ENCODE measurements at places on chromosomes 13 and 19. TPM values are rescaled to one million over a fixed set of nuclear protein-coding genes. Genes with fewer than 3 reads are reported as not detected.

GRCh38 chr19:45976178-45976577 is 2.5 kb upstream of the NOVA2 start:
- H3K4me1 ChIP-seq, result no peaks in the 10 kb centered on the region
- peaks cover 39% of the 10 kb centered on the region for H3K27me3 ChIP-seq
- H3K4me3 ChIP-seq, result no peak overlapping the region
- H3K27ac ChIP-seq, result no peak overlapping the region

- H3K4me1 ChIP-seq, result peaks cover 41% of the 10 kb centered on the region
- H3K27me3 ChIP-seq, result no peaks in the 10 kb centered on the region
- no peak for DNase-seq
- H3K36me3 ChIP-seq, result peaks cover 7% of the 10 kb centered on the region
- H3K4me3 ChIP-seq, result no peak overlapping the region
These were observed 64.4 kb downstream of the RASA3 start for GRCh38 chr13:114067886-114068651.

- H3K27ac ChIP-seq, result no peak overlapping the region
- no peak overlapping the region for H3K4me3 ChIP-seq
- H3K36me3 ChIP-seq, result no peaks in the 10 kb centered on the region
- H3K4me1 ChIP-seq, result no peaks in the 10 kb centered on the region
These were observed 40.4 kb downstream of the SACS start for GRCh38 chr13:23392925-23393645.

DNA sequence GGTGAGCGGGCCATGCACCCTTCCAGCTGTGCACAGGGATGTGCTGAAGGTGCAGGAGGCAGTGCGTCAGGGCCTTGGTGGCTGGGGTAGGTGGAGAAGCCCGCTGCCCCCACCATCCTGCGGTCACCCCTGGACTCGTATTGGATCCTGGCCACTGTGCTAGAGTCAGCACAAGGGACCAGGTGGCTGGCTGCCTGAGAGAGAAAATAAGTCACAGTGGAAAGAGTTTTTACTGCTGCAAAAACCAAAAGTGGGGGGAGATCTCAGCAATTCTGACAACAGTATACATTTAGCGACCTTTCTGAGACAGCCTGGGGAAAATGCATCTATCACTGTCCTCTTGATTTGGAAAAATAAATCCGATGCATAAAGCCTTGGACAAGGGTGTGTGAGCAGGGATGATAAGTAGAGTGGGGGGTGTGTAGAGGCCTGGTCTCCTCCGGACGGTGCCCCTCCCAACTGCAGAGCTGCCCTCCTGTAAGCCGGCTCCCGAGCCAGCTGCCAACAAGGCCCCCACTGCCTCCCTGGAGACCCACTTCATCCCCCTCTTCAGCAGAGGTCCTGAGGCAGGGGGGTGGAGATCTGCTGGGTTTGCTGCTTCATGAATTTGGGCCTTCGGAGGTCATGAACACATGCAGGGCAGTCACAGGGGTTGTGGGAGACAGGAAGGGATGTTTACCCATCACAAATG is 84.2 kb downstream of the SLC7A1 start:
- DNase-seq, result no peak
- H3K27ac ChIP-seq, result no peak overlapping the region
- peaks cover 22% of the 10 kb centered on the region for H3K36me3 ChIP-seq
- peaks cover 6% of the 10 kb centered on the region for H3K4me1 ChIP-seq
- H3K4me3 ChIP-seq, result no peak overlapping the region

DNA sequence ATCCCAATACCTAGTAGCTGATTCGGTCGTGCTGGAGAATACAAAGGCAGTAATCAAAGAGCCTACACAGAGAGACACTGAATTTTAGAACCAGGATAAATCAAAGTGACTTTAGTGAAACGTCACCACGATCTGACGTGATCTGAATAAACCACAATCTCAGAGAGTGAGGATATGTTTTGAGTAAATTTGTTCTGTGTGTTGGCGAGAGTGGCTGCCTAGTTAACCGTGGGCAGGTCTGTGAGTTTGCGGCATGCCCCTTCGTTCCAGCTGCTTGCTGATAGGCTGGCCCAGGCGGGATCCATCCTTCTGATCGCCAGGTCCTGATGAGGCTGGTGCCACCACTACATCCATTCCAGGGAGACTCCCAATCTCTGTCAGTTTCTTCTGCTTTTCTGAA is 40.4 kb downstream of the LRCH1 start:
- no peak overlapping the region for H3K4me3 ChIP-seq
- H3K27ac ChIP-seq, result no peak overlapping the region
- H3K36me3 ChIP-seq, result no peaks in the 10 kb centered on the region
- no peaks in the 10 kb centered on the region for H3K27me3 ChIP-seq
- no peaks in the 10 kb centered on the region for H3K4me1 ChIP-seq

DNA sequence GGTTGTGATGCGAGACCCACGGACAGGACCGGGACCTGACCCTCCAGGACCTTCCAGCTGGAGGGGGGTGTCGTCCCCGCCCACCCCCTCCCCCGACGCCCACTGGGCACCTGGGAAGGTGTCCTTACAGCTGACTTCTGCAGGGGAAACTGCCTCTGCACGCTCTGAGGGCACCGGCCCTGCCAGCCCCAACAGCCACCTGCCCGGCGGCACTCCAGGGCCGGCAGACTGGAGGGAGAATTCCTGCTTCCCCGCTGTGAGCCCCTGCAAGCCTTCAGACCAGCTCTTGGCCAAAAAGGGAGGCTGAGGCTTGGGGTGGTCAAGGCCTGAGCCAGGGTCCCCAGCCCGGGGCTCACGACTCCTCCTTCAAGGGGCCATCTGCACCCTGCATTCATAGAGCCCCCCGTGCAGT is 1.2 kb downstream of the CNN2 start:
- H3K27me3 ChIP-seq, result no peaks in the 10 kb centered on the region
- DNase-seq, result no peak
- H3K4me3 ChIP-seq, result peak overlapping the region; percentile 87
- H3K4me1 ChIP-seq, result peaks cover 20% of the 10 kb centered on the region
- H3K27ac ChIP-seq, result peak overlapping the region; percentile 98

DNA sequence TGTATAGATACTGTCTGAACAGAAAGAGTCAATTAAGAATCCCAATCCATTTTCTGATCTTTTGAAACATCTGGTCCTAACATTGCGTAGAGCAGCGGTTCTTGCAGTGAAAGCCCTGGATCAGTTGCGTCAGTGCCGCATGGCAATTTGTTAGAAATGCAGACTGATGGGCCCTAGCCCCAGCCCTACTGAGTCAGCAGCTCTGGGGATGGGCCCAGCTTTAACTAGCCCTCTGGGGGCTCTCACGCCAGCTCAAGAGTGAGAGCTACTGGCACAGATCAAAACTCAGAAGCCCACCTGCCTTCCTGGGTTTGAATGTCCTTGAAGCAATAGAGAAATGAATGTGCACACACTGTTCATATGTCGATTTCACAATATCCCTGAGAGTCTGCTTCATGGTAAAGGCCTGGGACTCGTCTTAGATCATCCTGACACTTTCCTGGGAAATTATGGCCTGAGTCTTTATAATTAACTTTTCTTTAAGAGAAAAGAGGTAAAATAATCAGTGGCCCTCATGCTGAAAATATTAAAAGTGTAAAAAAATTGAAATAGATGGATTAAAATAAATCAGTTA is 206.8 kb upstream of the TMTC4 start:
- no peaks in the 10 kb centered on the region for H3K4me1 ChIP-seq
- no peak for DNase-seq
- H3K36me3 ChIP-seq, result no peaks in the 10 kb centered on the region

DNA sequence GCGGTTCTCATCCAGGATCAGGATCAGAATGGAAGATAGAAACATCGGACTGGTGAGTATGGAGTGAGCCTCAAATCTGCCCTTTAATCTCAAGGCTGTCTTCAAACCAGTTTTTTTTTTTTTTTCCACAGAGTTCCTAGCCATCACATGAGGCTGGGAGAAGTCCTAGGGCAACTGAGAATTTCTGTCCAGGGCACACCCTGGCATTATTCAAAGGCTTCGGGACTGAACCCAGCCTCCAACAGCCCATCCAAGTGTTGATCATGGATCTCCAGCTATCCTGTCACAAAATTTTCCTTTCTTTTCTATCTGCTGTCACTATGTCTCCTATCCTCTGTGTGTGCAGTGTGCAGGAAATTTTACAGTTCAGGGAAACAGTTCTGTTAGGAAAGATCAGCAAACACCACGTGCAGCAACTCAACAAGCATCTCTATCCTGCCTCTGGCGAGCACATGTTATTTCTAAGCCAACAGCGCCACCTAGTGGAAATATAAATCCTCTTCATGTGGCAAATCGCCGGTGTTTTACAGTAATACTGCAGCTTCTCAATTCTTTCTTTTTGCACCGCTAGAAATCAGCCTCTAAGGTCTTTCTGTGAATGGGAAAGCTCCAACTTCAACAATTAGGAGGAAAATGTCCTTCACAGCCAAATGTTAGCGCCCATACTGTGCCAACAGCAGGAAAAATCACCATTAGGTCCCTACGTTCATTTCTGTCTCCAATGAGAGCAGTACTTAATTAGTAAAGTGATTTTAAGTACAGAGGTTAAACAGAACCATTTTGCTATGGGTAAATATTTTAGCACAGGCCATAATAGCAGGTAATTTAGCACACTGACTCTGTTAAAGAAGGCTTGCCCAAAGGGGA is 21.4 kb upstream of the ZNF181 start:
- H3K27me3 ChIP-seq, result 0 out of 2 replicates have a peak, but pooled peaks cover 4% of the 10 kb centered on the region
- H3K36me3 ChIP-seq, result no peaks in the 10 kb centered on the region
- H3K4me1 ChIP-seq, result no peaks in the 10 kb centered on the region
- DNase-seq, result peak; percentile 84
- H3K27ac ChIP-seq, result no peak overlapping the region

GRCh38 chr13:93108111-93108601 is 118.5 kb upstream of the GPC6 start:
- DNase-seq, result no peak
- H3K4me3 ChIP-seq, result no peak overlapping the region
- no peaks in the 10 kb centered on the region for H3K27me3 ChIP-seq
- no peaks in the 10 kb centered on the region for H3K36me3 ChIP-seq
- H3K4me1 ChIP-seq, result no peaks in the 10 kb centered on the region
- no peak overlapping the region for H3K27ac ChIP-seq

GRCh38 chr19:54670576-54671357 is 8.0 kb downstream of the LILRB4 start:
- H3K36me3 ChIP-seq, result no peaks in the 10 kb centered on the region
- no peak overlapping the region for H3K27ac ChIP-seq
- H3K27me3 ChIP-seq, result peaks cover 32% of the 10 kb centered on the region
- H3K4me3 ChIP-seq, result no peak overlapping the region

DNA sequence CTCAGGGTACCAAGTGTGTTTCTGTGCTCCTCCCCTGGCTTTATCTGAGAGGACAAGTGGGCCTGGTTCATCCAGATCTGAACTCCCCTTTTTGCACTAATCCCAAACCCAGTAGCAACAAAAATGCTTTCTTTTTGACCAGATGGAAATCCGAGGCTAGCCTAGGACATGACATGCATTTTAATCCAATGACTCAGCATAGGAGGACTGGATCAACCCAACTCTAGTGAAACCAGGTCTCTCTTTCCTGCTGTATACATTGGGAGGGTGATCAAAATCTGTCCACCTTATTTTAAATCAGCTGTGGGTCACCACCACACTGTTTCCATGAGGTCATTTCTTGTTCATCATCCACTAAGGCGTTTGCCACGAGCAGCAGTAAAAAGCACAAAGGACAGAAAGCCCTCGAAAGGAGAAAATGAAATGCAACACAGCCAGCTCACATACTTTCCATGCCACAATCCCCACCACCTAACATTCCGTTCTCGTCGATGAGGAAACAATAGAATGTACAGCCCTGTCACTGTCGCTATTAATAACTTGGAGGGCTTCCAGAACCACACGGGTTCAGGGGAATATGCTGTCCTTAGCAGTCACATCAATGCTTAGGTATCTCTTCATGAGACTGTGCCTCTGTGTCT is 543.0 kb downstream of the IRS2 start:
- no peaks in the 10 kb centered on the region for H3K36me3 ChIP-seq
- no peak overlapping the region for H3K27ac ChIP-seq
- no peaks in the 10 kb centered on the region for H3K27me3 ChIP-seq

- no peak overlapping the region for H3K4me3 ChIP-seq
- H3K36me3 ChIP-seq, result no peaks in the 10 kb centered on the region
- peak; percentile 74 for DNase-seq
- no peak overlapping the region for H3K27ac ChIP-seq
These were observed 9.1 kb upstream of the OLFM2 start for GRCh38 chr19:9945319-9945966.

DNA sequence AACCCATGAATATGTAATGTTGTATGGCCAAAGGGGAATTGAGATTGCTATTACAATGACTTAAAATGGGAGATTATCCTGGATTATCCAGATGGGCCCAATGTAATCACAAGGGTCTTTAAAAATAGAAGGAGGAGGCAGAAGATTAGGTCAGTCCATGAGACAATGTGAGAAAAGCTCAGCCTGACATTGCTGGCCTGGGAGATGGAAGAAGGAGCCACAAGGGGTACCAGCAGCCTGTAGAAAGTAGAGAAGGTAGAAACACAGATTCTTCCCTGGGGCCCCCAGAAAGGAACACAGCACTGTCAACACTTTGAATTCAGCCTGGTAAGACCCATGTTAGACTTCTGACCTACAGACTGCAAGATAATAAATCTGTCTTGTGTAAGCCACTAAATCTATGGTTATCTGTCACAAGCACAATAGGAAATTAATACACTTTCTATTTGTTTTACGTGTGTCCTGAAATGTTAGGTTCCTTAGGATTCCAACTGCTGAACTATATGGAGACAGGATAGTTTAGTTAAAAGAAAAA is 132.9 kb upstream of the SERP2 start:
- peaks cover 4% of the 10 kb centered on the region for H3K27me3 ChIP-seq
- no peak overlapping the region for H3K27ac ChIP-seq
- H3K4me3 ChIP-seq, result no peak overlapping the region
- no peaks in the 10 kb centered on the region for H3K36me3 ChIP-seq
- no peaks in the 10 kb centered on the region for H3K4me1 ChIP-seq

GRCh38 chr19:2317300-2317699 is 9.3 kb upstream of the LINGO3 start:
- peaks cover 39% of the 10 kb centered on the region for H3K4me1 ChIP-seq
- no peak overlapping the region for H3K4me3 ChIP-seq
- H3K36me3 ChIP-seq, result peaks cover 8% of the 10 kb centered on the region

GRCh38 chr19:40420451-40420765 is 5.4 kb downstream of the SERTAD1 start:
- no peaks in the 10 kb centered on the region for H3K27me3 ChIP-seq
- H3K27ac ChIP-seq, result peak overlapping the region; percentile 85
- H3K4me3 ChIP-seq, result peak overlapping the region; percentile 71
- H3K36me3 ChIP-seq, result peaks cover 13% of the 10 kb centered on the region
- peaks cover 30% of the 10 kb centered on the region for H3K4me1 ChIP-seq

Gene FCHO1
- 28.7 TPM for polyA plus RNA-seq

Gene KLK14
- not detected for polyA plus RNA-seq

Gene UPK1A
- polyA plus RNA-seq, result not detected

Gene GAS6
- 10.9 TPM for polyA plus RNA-seq

Gene CNFN
- 1.8 TPM for polyA plus RNA-seq

Gene TNFAIP8L1
- polyA plus RNA-seq, result 6.8 TPM

Gene PODNL1
- not detected for polyA plus RNA-seq

Gene GPALPP1
- polyA plus RNA-seq, result 21.8 TPM

Gene PTH2
- polyA plus RNA-seq, result not detected

Gene NLRP13
- polyA plus RNA-seq, result not detected

Gene CPB2
- polyA plus RNA-seq, result not detected

Gene KCNN4
- 37.7 TPM for polyA plus RNA-seq

Gene EFNA2
- polyA plus RNA-seq, result 0.12 TPM

Gene ZNF177
- 1.5 TPM for polyA plus RNA-seq

Data from K562 (cell line).